ENCODE measurements at places on chromosomes 11 and 22.

DNA sequence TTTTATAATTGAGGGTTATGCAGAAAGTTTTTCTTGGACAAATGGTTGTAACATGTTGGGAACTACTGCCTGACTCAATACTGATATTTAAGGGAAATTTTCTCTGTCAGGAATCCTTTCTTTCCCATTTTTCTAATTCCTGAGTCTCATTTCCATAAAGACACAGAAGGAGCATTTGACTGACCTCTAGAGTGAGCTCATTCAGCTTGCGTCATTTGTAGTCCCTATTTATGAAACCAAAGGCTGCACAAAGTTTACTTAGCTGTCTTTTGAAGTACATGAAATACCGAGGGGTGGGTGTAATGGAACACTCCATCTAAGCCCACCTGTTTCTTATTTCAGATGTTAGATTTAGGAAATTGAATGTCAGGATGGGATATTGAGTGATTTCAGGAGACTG lies 359.5 kb upstream of the C11orf87 start:
- peak; percentile 34 for DNase-seq

- DNase-seq: peak; percentile 18
Observed at GRCh38 chr11:39374963-39375698, 2084.3 kb downstream of the LRRC4C start.

- DNase-seq: no peak
Observed at GRCh38 chr11:7509966-7510365, 3.8 kb upstream of the PPFIBP2 start.

DNA sequence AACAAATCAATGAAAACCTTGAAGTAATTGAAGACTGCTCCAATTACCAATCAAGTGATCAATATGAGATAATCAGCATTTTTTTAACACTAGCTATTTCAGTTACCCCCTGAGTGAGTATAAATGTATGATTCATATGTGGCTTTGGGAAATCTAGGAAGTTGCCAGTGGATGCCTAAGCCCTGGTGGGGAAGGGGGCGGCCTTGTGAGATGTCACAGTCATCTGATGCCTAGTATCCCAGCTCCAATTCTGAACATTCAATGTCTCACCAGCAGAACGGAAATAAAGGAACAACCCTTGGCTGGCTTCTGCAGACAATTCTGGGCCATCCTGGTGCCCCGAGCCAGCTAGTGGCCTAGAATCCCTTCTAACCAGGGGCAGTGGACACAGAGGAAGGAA lies 58.5 kb upstream of the TIMP3 start:
- no peak for DNase-seq

GRCh38 chr11:17314232-17314547 lies 37.4 kb upstream of the NCR3LG1 start:
- DNase-seq: peak; percentile 77

DNA sequence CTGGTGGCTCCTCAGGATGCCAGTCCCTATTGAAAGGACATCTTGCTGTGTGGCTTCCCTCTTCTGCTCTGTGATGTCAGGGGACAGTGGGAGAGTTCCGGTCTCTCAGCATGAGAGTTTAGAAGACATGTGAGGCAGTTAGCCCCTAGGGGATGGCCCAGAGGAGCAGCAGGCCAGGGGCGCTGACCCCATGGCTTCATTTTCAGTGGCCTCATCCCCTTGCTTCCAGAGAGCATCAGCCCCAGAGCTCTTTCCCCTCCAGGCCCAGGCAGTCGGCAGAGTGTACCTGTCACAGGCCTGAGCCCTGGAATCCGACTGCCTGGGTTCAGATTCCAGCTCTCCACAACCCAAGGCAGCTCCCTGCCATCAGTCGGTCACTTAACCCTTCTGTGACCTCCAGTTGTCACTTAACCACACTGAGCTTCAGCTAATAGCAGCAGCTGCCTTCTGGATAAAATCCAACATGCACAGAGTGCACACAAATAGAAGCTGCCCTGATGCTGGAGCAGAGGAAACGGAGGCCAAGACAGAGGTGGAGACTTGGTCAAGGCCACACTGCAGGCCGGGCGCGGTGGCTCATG lies 14.1 kb upstream of the LRRC10B start:
- no peak for DNase-seq

DNA sequence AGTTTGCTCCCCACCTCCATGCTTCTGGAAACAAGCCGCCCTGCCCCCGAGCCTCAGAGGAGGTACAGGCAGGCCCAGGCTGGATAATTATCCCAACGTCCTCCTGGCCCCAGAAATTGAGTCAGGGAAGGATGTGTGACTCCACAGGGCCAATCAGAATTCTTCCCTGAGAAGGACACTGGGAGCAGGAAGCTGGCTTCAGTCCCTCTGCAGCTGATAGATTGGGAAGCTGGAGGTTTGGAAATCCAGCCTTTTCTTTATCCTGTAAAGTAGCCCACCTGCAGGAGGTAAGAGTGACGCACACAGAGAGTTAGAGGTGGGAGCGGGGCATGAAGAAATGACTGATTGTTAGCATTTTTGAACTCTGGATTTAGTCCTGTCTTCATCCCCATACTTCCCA lies 97.5 kb upstream of the CD82 start:
- no peak for DNase-seq

DNA sequence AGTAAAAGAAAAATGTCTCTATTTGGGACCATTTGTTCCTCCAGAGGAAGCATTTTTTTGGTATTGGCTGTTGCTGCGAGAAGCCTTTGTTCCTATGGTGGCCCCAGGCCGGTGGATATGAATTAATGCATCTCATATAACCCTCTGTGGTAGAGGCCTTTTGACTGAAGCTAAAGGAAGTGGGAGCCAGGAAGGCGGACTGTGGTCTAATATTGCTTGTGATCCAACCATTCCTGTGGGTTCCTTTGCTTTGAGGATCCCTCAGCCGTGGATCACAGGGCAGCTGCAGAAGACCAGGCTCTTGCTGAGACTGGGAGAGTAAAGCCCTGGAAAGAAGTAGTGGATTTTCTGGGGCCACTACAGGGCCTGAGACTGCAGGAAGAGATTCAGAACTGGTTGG lies 68.3 kb upstream of the NAV2 start:
- DNase-seq: no peak

DNA sequence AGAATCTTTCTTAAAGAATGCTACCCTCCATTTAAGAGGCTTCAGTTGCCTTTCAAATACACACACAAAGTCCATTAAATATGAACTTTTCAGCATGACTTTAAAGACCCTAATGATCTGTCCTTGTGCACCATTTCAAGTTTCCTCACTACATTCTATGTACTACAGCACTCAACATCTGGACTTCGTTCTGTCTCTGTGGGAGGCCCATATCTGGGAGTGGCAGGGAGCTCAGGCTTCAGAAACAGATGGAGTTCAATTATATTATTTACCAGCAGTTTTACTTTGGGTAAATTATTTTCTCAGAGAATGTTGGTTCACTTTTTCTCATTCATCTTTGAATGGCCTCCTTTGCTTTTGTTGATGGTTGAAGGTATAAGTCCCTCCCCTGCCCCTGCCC lies 67.4 kb downstream of the ANO3 start:
- DNase-seq: no peak

DNA sequence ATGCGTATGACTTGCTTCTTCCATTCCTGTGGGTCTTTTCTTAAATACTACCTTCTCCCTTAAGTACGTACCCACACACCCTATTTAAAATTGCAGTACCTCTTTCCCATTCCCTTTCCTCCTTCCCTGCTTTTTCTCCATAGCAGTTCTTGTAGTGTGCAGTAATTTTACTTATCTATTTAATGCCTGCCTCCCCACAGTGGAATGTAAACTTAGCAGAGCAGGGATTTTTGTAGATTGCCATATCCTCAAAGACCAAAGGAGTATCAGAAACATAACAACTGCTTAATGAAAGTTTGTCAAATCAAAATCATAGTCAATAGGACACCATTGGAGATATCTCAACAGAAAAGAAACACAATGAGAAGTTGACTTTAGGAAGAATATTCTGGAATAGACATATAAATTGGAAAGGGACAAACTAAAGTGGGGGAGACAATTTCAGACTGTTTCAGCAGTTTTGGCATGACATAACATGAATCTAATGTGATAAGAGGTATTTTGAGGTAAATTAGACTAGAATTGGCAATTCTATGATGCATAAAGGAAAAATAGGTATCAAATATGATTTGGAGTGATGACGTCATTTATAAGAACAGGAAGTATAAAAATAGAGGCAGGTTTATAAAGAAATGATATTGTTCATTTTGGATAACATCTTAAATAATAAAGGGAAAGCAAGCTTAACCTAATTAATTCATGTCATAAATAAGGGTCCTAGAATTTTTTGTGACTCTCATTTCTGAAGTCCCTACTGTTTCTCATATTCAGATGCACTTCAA lies 188.4 kb downstream of the SOX6 start:
- no peak for DNase-seq

GRCh38 chr11:26510756-26511155 lies 61.3 kb downstream of the MUC15 start:
- DNase-seq: no peak

GRCh38 chr11:93519179-93519578 lies 24.0 kb downstream of the SMCO4 start:
- no peak for DNase-seq

DNA sequence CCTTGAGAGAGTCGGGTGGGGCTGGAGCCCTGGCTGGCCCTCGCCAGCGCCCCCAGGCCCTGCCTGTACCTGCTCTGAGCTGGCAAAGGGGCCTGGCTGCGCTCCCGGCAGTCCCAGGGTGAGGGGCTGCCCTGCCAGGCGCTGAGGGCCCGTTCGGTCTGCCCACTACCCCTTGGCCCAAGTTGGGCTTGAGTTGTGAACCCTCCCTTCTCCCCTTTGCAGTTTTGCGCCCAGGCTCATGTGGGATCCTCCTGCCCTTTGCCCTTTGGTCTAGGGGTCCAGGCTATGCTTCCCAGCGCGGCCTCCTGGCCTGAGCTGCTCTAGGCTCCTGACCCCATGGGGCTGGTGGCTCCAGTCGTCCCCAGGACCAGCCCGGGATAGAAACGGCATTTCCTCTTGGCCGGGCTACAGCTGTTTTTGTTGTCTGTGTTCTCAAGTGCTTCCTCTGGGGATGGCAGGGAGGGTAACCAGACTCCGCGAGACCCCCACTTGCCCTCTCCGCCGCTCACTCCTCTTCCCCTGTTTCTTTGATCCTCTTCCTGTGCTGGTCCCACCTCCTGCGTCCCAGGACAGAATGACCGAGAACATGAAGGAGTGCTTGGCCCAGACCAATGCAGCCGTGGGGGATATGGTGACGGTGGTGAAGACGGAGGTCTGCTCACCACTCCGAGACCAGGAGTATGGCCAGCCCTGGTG lies 34.9 kb downstream of the PRDM11 start:
- no peak for DNase-seq

DNA sequence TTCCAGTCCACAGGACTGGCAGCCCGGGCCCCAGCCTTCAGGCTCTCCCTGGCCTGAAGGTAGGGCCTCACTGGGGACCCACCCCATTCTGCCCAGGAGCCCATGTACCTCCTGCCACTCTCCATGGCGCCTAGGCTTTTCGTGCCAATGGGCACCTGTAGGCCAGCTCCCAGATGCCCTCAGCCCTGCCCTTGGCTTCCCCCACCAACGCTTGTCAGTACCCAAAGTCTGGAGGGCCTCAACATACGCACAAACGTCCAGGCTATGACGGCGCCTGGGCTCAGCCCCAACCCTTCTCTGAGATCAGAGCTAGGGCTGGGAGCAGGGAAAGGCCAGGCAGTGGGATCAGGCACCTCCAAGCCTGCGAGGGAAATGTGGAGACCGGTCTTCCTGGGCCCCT lies 816.9 kb upstream of the LUZP2 start:
- DNase-seq: no peak

- DNase-seq: no peak
Observed at GRCh38 chr11:57203359-57203758, 21.6 kb downstream of the LRRC55 start.

- DNase-seq: peak; percentile 26
Observed at GRCh38 chr22:17920145-17920605, 104.2 kb downstream of the MICAL3 start.

GRCh38 chr11:9039198-9039597 lies 35.4 kb upstream of the NRIP3 start:
- no peak for DNase-seq

DNA sequence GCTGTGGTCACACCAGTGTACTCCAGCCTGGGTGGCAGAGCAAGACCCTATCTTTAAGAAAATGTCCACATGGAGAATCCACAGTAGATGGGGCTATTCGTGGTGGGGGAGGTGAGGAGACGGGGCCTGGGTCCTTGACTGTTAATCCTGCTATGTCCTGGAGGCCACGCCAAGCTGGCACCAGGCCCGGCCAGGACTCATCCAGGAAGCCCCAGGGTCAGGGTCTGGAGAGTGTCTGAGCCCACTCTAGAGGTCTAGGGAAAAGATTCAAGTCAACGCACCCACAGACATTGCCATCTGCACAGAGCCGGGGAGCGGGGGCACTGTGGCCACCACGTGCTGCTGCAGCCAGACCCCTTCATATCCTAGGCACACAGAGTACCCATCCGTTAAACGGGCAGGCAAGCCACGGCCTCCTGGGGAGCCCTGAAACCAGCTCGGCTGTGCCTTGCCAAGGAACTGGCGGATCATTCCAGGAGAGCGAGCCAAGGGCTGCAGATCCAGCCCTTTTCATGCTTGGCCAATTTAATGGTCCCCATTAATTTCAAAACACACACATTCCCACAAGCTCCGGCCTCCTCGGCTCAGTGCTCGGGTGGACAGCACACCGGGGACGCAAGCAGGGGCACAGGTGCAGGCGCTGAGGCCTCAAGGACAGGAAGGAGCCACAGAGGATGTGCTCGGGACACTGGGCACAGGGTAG lies 24.7 kb downstream of the MACROD1 start:
- no peak for DNase-seq

DNA sequence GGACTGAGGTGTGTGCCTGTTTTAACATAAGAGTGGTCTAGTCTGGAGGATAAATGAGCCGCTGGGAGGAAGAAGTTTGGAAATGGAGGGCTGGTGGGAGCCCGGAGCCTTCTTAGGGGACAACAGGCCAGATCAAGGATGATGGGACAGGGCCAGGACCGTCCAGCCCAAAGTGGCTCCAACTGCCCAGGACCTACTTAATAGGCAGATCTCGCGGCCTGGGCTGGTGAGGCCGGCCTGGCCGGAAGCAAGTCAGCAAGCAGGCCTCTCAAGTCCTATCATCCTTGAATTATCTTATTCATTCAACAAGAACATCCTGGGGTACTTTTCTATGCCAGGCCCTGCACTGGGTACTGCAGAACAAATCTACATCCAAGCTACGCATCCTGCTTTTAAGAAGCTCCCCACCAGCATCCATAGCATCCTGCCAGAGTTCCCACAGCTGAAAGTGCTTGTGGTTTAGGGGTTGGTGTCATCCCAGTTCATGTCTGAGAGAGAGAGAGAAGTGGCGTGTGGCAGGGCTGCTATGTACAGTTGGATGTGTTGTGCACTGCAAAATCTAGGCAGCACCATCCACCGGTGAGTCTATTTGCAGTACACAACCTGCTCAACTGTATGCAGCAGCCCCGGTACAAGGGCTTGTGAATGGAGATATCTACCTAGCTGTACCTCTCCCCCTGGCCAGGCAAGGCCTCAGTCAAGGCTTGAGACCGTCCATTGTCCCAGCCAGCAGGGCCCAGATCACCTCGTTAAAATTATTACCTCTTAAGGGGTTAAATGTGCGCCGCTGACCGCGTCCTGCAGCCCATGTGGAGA lies 82.1 kb downstream of the FBLN1 start:
- no peak for DNase-seq

GRCh38 chr11:119196833-119197483 lies 9.2 kb upstream of the CBL start:
- DNase-seq: peak; percentile 69

Data from fibroblast of skin of back (primary cell).